Astrocyte of the cerebellum (primary cell): ENCODE measurements at places on chromosomes 13 and 19.

- no peak for DNase-seq
Observed at GRCh38 chr19:17098326-17098725, 22.7 kb downstream of the MYO9B start.

DNA sequence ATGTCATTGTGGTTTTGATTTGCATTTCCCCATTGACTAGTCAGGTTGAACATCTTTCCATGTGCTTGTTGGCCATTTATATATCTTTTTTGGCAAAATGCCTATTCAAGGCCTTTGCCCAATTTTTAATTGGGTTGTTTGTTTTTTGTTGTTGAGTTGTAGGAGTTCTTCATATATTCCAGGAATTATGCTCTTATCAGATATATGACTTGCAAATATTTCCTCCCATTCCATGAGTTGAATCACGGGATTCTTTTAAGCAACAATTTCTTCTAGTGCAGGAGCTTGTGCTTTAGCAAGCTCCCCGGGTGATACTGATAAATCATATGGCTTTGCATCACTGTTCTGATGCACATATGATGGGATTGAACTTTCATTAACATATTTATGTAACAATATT, 47.0 kb upstream of the FLT1 start:
- no peak for DNase-seq

DNA sequence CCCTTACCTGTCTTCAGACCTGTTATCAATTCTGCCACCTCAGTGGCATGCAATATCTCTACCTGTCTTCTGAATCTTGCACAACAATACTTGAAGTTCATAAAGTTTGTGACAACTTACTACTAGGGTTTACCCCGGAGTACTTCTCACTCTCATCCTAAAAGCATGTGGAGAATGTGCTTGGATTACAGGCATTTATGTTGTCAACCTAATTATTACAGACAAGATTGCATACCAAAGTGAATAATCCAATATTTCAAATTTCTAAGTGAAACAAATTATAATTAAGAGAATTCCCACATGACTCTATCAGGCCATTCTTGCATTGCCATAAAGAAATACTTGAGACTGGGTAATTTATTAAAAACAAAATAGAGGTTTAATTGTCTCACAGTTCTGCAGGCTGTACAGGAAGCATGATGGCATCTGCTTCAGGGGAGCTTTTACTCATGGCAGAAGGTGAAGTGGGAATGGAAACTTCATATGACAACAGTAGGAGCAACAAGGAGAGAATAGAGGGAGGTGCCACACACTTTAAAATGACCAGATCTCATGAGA, 661.0 kb upstream of the SPRY2 start:
- DNase-seq: no peak

DNA sequence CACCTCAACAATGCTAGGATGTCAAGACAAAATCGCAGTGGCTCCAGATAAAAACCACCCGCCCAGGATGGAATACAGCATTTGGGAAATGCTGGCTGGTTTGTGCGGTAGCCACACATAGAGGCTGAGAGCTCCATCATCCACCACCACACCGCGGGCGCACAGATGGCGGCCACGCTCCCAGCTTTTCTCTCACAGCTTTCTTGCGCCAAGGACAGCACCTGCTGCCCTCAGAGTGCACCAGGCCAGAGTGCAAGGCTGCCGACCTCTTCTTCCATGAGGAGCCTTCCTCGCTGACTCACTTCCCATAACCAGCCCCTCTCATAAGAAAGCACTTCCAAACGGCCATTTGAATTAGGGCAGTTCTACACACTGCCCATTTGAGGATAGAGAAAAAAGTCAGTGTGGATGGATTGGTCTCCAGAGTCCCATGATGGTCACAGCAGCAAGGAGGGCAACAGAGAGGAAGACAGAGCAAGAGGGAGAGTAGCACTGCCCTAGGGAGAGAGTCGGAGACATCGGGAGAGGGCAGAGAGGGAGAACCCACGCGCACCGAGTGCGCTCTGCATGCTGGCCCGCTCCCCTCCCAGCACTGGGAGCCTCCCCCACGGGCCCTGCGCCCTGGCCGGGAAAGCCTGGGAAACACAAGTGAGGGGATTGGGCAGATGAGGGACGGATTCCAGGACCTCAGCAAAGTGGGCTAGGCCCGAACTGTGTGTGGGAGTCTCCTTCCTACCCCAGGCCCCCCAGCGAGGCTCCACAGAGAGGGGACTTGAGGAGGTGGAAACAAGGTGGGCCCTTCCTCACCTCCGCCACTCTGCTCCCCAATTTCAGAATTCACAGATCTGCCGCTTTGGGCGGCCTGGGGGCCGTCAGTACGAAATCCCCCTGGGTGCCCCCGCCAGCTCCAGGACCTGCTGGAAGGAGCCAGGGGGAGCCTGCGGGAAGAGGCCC, 156.9 kb downstream of the USP12 start:
- no peak for DNase-seq

DNA sequence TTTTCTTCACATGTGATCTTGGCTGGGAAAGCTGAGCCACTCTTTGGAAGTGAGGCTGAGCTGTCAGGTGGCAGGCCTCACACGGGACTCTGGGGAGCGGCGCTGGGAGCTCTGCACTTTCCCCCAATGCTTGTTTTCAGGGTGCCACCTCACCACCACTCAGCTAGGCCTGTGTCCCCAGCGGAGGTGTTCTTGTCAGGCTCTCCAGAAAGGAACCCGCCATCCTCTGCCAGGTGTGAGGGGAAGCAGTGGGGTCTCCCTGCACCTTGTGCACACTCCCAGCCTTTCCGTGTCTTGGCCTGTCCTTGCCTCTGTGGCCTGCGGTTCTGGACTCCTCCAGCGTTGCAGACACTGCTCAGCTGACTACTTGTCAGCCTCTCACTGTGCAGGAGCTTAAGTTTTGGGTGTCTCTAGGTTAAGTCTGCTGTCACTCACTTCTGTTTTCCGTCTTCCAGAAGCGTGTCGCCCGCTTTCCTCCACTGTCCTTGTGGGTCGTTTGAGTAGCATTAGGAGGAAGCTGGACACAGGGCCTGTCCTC, 51.9 kb downstream of the GGACT start:
- DNase-seq: no peak
